B cell (primary cell): ENCODE measurements at places on chromosomes 11 and 22. TPM values are rescaled to one million over a fixed set of nuclear protein-coding genes. Genes with fewer than 3 reads are reported as not detected.

GRCh38 chr11:66854231-66854661 lies 2.6 kb upstream of the LRFN4 start:
- peaks cover 5% of the 10 kb centered on the region for H3K4me1 ChIP-seq
- no peaks in the 10 kb centered on the region for H3K36me3 ChIP-seq
- no peak overlapping the region for H3K27ac ChIP-seq

The BBOX1 gene
- polyA plus RNA-seq, result not detected in 2 replicates

- H3K27ac ChIP-seq, result no peak overlapping the region
- H3K36me3 ChIP-seq, result no peaks in the 10 kb centered on the region
These were observed 54.5 kb downstream of the PACS1 start for GRCh38 chr11:66124564-66124963.

- DNase-seq, result peak; percentile 32
- H3K4me1 ChIP-seq, result peaks cover 21% of the 10 kb centered on the region
- peak overlapping the region; percentile 79 for H3K27ac ChIP-seq
- H3K36me3 ChIP-seq, result no peaks in the 10 kb centered on the region
- no peak overlapping the region for H3K4me3 ChIP-seq
These were observed 15.7 kb upstream of the CYTH4 start for GRCh38 chr22:37266581-37267134.

DNA sequence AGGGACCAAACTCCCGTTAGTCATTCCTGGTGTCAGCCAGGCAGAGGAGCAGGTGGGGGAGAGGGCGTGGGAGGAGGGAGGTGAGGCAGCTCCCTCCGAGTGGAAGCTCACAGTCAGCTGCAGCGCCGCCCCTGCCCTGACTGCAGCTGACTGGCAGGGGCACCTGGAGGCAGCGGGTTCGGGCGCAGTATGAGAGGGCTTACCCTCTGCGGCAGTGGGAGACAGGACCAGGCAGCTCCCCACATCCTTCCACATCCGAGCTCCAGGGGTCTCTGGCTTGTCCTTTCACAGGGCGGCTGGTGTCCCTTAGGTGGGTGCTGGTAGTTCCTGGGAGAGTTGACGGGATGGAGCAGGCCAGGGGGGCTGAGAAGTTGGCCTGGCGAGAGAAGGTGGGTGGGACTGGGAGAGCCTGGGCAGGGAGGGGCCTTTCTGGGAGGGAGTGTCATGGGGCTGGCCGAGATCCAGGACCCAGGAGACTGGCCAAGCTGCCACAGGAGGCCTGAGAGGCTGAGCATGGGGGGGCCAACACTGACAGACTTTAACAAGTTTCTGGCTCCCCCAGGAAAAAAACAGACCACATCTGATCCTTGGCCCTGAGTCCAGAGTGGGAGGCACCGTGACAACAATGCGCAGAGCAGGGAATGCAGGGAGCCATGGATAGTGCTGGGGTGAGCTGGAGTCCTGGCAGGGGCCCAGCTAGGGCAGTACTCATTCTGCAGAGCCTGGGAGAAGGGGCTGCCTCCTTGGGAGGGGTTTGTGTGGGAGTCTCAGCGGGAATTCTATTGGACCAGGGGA lies 4.9 kb downstream of the ADORA2A start:
- H3K27me3 ChIP-seq, result no peaks in the 10 kb centered on the region
- peak overlapping the region; percentile 98 for H3K27ac ChIP-seq
- DNase-seq, result no peak
- peaks cover 100% of the 10 kb centered on the region for H3K4me1 ChIP-seq
- H3K36me3 ChIP-seq, result peaks cover 16% of the 10 kb centered on the region
- no peak overlapping the region for H3K4me3 ChIP-seq

The APOA4 gene
- polyA plus RNA-seq, result not detected in 2 replicates

DNA sequence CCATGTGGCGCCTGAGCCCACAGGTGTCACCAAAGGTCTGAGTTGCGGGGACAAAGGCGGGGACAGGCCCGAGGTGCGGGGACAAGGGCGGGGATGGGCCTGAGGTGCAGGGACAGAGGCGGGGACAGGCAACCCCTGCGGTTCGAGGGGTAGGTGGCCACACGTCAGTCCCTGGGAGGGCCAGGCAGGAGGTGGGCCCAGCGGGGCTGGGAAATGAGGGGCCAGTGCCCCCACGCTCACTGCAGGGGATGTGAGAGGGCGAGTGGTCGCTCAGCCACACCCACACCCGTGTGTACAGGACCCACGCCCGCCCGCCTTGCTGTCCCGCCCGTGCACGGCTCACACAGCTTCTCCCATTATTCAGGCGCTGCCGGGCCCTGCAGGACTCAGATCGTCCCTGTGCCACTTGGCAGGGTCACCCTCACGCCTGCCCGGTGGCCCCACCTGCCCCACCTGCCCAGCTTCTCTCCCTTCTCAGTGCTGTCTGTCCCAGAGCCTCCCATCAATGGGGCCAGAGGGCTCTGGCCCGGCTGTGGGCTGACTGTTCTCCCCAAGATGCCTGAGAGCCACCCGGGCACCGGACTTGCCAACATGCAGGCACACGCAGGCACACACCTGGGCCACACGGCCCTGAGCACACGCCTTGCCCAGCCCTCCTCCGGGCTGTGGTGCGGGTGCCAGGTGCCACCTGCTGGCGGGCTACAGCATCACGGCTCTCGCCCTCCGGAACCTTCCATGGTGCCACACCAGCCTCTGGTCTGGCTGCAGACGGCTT lies 14.2 kb upstream of the MUC6 start:
- peaks cover 4% of the 10 kb centered on the region for H3K4me1 ChIP-seq
- DNase-seq, result peak; percentile 77
- no peak overlapping the region for H3K4me3 ChIP-seq

GRCh38 chr11:75500742-75501141 lies 25.0 kb downstream of the GDPD5 start:
- no peak for DNase-seq
- no peaks in the 10 kb centered on the region for H3K27me3 ChIP-seq
- H3K4me1 ChIP-seq, result peaks cover 21% of the 10 kb centered on the region
- no peaks in the 10 kb centered on the region for H3K36me3 ChIP-seq

DNA sequence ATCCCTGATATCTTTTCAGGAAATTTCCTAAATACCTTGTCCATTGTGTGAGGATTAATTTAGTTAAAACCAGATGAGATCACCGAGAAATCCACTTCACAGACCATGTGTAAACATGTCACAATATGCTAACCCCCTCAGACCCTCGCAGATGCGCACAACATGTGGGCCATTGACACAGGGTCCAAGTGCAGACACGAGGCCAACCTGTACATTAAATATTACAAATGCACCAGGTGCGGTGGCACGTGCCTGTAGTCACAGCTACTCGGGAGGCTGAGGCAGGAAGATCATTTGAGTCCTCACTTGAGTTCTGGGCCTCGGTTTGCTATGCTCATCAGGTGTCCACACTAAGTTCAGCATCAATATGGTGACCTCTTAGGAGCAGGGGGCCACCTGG lies 9.9 kb upstream of the TMPRSS4 start:
- H3K27ac ChIP-seq, result no peak overlapping the region
- DNase-seq, result no peak
- no peak overlapping the region for H3K4me3 ChIP-seq

- no peak overlapping the region for H3K27ac ChIP-seq
- H3K27me3 ChIP-seq, result no peaks in the 10 kb centered on the region
- H3K4me1 ChIP-seq, result no peaks in the 10 kb centered on the region
- H3K4me3 ChIP-seq, result no peak overlapping the region
- DNase-seq, result no peak
These were observed 89.3 kb upstream of the CEP126 start for GRCh38 chr11:101825531-101825930.

DNA sequence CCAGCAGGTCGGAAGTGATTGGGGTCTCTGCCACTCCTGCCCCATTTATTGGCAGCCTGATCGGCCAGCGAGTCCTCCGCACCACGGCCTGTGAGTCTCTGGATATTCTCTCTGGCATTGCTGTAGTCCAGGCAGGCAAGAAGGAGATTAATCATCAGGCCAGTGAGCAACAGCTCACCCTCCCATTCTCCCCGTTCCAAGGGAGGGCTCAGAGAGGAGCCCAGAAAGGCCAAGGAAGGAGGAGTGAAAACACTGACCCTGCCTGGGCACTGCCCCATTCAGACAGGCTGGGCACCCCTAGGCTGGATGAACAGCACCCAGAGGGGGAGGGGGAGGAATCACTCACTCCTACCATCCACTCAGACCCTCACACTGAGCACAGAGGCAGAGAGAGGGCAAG lies 3.1 kb downstream of the SAA2 start:
- no peaks in the 10 kb centered on the region for H3K36me3 ChIP-seq
- no peak overlapping the region for H3K27ac ChIP-seq
- DNase-seq, result no peak
- no peaks in the 10 kb centered on the region for H3K27me3 ChIP-seq
- H3K4me1 ChIP-seq, result peaks cover 19% of the 10 kb centered on the region

DNA sequence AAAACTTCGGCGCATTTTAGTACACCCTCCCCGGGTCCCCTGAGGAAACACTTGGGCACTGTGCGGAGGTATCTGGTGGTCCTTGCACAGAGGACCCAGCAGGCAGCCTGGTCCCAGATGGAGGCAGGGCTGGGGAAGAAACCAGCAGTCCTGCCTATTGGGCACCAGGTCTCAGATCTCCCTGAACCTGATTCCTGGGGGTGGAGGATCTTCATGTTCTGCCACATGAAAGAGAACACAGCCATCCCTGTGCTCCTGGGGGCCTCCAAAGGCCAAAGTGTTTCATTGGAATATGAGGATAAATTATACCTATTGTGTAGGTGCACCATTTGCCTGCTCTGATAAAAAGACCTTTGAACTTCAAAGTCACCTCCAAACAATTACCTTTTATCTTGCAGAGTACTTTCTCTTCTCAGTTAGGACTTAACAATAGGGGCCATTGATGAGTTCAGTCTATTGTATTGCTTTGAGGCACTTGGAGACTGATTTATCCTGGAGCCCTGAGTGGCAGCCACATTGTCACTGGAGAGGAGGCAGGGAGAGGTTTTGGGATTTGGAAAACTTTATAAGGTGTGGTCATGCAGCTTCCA lies 1.8 kb downstream of the RCN1 start:
- no peak overlapping the region for H3K27ac ChIP-seq
- H3K4me1 ChIP-seq, result peaks cover 11% of the 10 kb centered on the region
- H3K36me3 ChIP-seq, result no peaks in the 10 kb centered on the region
- DNase-seq, result no peak

DNA sequence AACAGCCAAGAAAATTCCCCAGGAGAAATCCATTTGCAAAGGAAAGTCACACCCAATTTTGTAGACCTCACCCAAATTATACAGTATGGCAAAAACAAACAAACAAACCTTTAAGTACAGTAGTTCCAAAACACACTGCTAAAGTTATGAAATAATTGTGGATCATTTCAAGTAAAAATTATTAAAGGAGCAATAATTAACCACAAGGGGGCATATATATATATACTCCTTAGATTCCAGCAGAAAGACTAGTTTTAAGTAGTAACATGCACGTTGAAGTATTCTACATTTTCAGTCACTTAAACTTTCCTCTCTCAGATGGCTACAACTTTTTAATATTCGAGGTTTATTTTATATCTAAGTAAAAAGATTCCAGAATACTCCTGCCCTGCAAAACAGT lies 26.8 kb downstream of the RNF141 start:
- peak; percentile 42 for DNase-seq
- peak overlapping the region; percentile 7 for H3K27ac ChIP-seq
- no peaks in the 10 kb centered on the region for H3K4me1 ChIP-seq
- H3K27me3 ChIP-seq, result no peaks in the 10 kb centered on the region

DNA sequence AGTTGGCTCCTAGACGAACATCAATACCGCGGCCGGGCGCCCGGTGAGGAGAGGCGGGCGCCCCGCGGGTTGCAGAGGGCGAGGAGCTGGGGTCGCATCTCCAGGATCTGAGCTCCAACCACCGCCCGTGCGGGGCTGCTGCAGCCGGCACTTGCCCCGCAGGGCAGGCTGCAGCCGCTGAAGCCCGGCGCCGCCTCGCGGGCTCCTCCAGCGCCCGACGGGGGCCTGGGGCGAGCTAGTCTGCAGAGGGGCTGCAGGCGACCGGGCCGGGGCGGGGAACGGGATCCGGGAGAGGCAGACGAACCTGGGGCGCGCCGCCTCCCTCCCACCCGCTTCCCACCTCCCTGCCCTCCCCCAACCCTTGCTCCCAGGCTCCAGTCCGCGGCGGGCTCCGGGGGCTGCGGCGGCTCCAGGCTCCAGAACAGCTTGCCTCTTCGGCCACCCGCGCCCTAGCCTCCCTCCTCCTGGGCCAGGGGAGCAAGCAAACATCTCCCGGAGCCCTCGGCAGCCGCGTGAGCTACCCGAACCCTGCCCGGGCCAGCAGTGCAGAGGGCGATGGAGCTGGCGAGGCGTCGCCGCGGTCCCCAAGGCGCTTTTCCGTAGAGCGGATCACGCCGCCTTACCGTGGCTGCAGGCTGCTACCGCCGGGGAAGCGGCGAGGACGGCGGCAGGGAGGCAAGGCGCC lies 802 bp downstream of the TENM4 start:
- DNase-seq, result no peak
- H3K4me1 ChIP-seq, result peaks cover 44% of the 10 kb centered on the region
- H3K36me3 ChIP-seq, result no peaks in the 10 kb centered on the region
- peak overlapping the region; percentile 60 for H3K4me3 ChIP-seq

DNA sequence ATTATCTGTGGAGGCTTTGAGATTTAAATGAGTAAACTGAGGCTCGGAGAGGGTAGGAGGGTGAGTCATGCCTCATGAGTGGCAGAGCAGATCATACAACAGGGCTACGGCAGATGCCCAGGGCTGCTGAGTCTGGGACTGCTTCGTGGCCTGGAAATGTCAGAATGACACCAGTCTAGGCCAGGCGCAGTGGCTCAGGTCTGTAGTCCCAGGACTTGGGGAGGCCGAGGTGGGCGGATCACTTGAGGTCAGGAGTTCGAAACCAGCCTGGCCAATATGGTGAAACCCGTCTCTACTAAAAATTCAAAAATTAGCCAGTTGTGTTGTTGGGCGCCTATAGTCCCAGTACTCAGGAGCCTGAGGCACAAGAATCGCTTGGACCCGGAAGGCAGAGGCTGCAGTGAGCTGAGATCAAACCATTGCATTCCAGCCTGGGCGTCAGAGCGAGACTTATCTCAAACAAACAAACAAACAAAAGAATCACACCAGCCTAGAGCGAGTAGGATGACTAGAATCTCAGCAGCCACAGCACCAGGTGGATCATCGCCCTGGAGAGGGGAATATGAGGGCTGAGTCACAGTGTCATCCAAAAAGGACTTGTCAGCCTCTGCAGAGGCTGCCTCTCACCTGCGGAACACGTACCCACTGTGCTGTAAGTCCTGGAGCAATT lies 48.6 kb upstream of the ADA2 start:
- no peak overlapping the region for H3K27ac ChIP-seq
- DNase-seq, result no peak
- H3K4me3 ChIP-seq, result no peak overlapping the region
- peaks cover 5% of the 10 kb centered on the region for H3K4me1 ChIP-seq
- no peaks in the 10 kb centered on the region for H3K27me3 ChIP-seq

GRCh38 chr22:23103199-23103954 lies 33.1 kb downstream of the GNAZ start:
- no peaks in the 10 kb centered on the region for H3K36me3 ChIP-seq
- H3K27ac ChIP-seq, result no peak overlapping the region

- H3K4me1 ChIP-seq, result peaks cover 6% of the 10 kb centered on the region
- DNase-seq, result no peak
- no peak overlapping the region for H3K4me3 ChIP-seq
- H3K27ac ChIP-seq, result no peak overlapping the region
These were observed 390.5 kb downstream of the TBC1D22A start for GRCh38 chr22:47152938-47153337.

- H3K36me3 ChIP-seq, result no peaks in the 10 kb centered on the region
- H3K27me3 ChIP-seq, result no peaks in the 10 kb centered on the region
- H3K27ac ChIP-seq, result no peak overlapping the region
- no peak for DNase-seq
- H3K4me1 ChIP-seq, result peaks cover 14% of the 10 kb centered on the region
- H3K4me3 ChIP-seq, result no peak overlapping the region
These were observed 735.6 kb downstream of the BRD1 start for GRCh38 chr22:49091917-49092545.
